ENCODE measurements at places on chromosomes 11 and 22.

DNA sequence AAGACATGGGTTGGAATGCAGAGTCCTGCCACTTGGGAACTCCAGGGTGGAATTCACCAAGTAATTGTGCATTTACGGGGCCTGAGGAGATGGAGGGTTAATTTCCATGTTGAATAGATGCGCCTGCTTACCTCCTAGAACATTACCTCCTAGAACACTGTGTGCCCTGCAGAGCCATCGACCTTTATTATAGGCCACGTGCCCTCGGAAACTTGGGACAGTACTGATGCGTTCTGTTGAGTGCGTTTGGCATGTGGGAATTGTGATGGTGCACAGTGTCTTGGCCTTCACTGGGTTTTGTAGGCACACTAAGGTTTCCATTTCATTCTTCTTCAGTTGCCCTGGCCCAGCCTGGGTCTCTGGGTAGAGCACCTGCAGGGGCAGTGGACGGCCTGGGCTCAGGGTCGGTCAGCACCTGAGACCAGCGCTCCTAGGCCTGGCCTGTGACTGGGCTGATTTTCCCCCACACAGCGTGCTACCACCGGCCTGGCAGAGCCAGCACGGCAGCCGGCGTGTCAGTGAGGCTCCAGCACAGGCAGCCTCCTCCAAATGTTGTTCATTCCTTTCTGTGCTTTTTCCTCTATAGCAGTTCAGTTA lies 12.7 kb downstream of the TRMU start:
- no peak for DNase-seq

- no peak for DNase-seq
Observed at GRCh38 chr11:110148775-110149744, 55.9 kb downstream of the ZC3H12C start.

DNA sequence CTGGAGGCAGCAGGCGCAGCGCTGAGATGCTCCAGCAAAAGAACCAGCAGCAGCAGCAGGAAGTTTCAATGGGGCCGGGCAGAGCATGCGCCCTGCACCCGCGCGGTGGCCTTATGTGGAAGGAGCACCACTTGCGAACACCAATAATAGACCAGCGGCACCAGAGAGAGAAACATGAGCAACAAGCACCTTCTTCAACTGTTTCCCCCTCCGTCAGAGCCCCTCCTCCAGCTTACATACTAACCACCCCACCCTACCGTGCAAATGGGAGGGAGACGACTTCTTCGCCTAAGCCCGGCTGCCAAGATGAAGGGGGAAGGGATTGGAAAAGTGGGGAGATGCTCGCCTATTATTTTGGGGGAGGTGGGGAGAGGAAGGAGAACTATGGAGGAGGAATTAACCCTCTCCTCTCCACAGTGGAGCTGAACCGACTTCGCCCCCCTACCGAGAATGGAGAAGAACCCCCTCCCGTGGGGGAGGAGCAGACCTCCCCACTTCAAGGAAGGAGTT lies 1.1 kb downstream of the RSF1 start:
- DNase-seq: peak; percentile 87

DNA sequence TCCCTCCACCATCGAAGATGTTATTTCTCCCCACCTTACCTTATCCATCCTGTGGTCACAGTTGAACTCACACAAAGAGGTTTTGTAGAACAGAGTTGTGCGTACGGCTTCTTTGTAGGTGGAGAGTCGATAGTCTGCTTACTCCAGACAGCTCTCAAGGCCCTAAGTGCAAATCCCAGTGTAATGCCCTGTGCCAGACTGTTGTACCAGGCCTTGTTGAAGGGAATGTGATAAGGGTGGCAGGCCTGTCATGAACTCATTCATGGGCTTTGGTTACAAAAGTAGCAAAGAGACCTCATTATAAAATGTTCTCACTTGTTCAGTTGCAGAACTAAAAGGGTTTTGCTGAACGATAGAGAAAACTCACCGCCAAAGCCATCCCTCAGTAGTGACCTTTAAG lies 288.7 kb upstream of the CADM1 start:
- DNase-seq: no peak

GRCh38 chr11:10657308-10658271 lies 36.0 kb downstream of the IRAG1 start:
- DNase-seq: no peak

DNA sequence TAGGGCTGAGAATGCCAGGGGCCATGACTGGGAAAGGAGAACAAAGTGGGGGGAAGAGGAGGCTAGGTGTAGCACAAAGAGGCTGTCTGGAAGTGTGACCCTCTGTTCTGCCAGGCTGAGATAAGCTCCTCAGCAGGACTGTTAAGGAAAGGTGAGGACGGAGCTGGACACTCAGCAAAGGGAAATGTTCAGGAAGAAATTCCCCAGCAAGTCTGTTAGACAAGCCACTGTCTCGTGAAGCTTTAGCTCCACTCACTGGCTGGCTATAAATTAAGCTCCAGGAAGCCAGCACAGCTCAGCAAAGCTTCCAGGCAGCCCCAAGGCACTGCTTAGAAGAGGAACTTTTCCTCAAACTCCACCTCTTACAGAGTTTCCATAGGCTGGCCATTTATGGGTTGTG lies 181.2 kb upstream of the API5 start:
- no peak for DNase-seq

DNA sequence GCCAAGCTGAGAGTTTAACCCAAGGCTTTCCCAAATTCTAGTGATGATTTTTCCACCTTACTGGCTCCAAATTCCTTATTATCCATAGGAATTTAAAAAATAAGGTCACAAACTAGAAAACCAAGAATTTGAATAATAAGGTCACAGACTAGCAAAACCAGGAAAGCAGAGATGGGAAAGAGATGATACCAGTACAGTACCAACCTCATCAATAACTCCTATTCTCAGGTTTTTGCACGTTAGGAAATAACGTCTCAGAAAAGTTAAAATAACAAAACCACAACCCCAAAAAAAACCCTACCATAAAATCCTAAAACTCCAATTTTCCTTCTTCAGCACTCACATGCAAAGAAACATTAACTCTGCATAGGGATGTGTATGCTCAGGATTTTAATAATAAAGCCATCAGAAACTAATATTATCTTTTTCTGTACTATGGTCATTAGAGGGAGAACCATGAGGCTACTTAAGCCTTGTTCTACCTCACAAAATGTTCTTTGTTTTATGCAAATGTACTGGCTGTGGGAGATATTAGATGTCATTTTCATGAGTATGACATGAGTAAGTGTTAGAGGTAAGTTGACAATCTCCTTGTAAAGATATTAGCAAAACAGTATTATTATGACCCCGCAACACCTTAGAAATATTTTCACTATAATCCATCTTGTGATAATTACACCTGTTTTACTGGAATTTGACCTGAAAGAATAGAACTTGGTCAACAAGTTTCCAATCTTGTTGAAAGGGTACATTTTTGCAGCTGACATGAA lies 16.1 kb upstream of the EED start:
- DNase-seq: no peak

DNA sequence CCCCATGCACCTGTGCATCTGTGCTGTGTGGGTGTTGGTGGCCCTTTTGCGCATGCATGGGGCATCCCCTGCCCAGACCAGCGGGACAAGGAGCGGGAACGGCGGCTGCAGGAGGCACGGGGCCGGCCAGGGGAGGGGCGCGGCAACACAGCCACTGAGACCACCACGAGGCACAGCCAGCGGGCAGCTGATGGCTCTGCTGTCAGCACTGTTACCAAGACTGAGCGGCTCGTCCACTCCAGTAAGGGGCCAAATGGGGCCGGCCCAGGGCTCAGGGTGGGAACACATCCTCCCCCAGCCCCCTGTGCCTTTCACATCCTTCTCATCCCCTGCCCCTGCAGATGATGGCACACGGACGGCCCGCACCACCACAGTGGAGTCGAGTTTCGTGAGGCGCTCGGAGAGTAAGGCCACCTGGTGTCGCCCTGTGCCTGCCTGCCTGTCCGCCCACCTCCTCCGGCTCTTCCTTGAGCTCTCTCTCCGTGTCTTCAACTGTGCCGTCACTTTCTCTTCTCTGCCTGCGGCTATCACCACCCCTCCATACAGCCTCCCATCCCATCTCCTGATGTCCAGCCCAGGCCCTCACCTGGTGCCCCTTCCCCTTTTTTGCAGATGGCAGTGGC lies 10.6 kb downstream of the SELENOM start:
- DNase-seq: no peak

GRCh38 chr11:13446444-13446843 lies 16.6 kb downstream of the BTBD10 start:
- no peak for DNase-seq

DNA sequence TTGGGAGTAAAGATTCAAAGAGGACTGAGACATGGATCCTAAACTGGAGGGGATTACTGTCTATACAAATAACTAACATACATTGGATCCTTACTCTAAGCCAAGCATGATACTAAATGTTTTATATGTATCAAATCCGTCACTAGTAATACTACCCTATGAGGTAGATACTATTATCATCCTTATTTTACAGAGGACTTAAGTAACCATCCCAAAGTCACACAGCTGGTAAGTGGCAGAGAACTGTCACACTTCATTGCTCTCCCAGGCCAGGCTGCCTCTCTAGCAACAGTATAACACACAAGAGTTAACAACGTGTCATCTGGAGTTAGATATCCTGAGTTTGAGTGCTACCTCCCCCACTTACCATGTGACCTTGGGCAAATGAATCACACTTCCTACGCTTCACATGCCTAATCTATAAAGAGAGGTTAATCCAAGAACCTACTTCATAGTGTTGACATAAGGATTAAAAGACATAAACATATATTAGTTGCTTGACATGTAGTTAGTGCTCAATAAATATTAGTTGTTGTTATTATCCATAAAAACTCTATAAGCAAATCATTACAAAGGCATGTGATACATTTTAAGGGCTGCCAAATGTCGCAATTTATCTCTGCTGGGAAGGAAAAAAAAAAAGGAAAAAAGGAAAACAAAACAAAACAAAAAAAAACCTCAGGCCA lies 33.8 kb upstream of the SPON1 start:
- no peak for DNase-seq

GRCh38 chr22:35631597-35631996 lies 14.5 kb upstream of the MB start:
- no peak for DNase-seq

DNA sequence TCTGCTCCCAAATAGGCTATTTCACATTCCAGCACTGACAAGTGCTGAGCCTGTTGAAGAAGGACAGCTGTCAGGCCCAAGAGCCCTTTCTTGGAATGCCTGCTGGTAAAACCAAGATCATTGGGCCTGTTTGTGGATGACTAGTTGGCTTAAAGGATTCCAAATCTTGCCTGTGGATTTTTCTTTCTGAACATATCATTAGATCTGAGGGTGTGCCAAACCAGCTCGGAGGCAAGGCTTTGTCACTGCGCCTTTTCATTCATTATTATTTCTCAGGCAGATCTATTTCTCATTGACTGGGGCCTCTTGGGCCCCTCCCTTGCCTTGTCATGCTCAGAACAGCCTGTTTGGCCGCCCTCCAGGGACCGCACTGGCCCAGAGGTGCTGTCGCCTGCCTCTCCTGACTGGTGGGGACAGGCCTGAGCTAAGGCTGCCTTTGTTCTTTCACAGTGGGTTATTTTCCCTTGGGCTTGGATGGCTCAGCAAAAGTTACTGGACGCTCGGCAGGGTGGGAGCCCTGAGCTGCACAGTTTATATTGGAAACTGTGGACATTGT lies 222.7 kb upstream of the SESN3 start:
- DNase-seq: peak; percentile 20

GRCh38 chr22:19757140-19757984 lies 3.2 kb upstream of the TBX1 start:
- no peak for DNase-seq

DNA sequence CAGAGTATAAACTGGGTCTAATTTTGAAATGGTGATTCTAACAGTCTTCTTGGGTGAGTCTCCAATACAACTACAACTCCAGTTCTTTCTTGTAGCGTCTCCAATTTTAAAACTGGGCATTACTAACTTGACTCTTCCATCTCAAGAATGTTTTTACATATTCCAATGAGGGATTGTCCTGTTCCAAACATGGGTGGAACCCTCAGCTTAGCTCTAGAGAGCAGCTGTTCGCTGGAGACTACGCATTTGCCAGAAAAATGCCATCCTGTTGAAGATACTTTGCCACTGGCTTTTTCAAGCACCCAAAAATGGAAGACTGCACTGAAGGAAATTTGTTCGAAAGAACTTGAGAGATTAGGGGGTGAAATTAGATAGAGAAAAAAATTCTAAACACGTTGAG lies 870.0 kb downstream of the NTM start:
- no peak for DNase-seq

DNA sequence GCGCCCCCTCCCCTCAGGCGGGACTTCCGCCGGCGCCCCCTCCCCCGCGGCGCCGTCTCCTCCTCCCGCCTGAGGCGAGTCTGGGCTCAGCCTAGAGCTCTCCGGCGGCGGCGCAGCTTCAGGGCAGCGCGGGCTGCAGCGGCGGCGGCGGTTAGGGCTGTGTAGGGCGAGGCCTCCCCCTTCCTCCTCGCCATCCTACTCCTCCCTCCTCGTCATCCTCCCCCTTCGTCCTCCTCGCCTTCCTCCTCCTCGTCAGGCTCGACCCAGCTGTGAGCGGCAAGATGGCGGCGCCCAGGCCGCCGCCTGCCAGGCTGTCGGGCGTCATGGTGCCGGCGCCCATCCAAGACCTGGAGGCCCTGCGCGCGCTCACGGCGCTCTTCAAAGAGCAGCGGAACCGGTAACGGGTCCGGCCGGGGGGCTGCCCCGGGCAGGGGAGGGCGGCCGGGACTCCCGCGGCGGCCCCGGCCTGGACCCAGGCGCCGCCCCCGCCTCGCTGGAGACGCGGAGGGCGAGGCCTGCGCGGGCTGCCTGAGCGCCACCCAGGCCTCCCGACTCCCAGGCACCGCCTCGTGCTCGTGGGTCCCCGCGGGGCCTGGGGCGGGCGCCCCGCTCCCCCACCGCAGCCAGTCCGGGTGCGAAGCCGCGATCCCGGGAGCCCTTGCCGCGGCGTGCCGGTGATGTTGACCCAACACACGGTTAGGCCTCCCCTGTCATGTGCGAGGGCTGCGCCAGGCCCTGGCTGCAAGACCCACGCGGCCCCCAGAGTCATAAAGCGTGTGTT lies at the start of gene ATXN10:
Gene ATXN10 (plus strand): TSS at position 52 of the 781 bp plus-strand sequence. CDS start 230 bp downstream, at position 282.
- DNase-seq: peak; percentile 74

- no peak for DNase-seq
Observed at GRCh38 chr11:91295591-91295990, 929.0 kb upstream of the FAT3 start.

- no peak for DNase-seq
Observed at GRCh38 chr11:34468209-34468841, 29.6 kb downstream of the CAT start.

- DNase-seq: no peak
Observed at GRCh38 chr11:12273618-12273995, 103.8 kb upstream of the PARVA start.

- no peak for DNase-seq
Observed at GRCh38 chr22:44691796-44692661, 10.0 kb upstream of the PRR5 start.

- no peak for DNase-seq
Observed at GRCh38 chr11:79406376-79406775, 34.5 kb downstream of the TENM4 start.
